ENCODE measurements at places on chromosomes 7 and 10.
A peak's percentile ranks its signal among the peaks of the same experiment; 100 is the strongest.

DNA sequence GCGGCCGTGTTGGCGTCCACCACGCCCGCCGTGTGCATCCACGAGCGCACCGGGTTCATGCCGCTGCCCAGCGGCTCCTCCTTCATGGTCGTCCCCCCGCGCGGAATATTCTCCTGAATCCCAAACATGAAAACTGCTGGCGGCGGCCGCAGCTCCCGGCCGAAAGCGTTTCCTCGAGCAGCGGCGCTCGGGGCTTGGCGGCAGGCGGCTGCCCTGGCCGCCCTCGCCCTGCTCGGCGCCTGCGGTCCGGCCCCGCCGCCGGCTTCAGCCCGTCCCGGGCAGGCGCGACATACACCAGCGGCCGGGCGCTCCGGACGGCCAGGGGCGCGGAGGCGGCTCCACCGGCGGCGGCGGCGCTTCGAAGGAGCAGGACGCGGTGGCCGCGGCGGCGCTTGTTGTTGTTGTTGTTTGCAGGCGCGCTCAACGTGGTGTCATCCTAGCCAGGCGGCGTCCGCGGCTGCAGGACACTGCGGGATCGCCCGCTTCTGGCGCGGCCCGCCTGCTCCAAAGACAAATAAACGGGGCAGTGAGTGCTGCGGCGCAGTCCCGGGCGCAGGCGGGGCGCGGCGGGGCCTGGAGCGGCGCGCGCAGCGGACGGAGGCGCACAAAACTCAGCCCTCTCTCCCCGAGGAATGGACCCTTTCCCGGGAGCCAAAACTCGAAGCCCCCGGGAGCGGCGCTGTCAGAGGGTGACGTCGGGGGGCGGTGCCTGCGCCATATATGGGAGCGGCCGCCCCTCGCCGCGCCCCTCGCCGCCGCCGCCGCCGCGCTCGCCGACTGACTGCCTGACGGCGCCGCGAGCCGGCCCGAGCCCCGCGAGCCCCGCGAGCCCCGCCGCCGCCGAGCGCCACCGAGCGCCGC is at the start of gene EBF3:
EBF3 (minus strand) TSS at position 634 of the 861 bp plus-strand sequence; CDS start at position 128, 506 bp downstream.
- peak; percentile 61 for DNase-seq

- DNase-seq: no peak
Observed at GRCh38 chr10:78382772-78383171, 349.1 kb downstream of the RPS24 start.

DNA sequence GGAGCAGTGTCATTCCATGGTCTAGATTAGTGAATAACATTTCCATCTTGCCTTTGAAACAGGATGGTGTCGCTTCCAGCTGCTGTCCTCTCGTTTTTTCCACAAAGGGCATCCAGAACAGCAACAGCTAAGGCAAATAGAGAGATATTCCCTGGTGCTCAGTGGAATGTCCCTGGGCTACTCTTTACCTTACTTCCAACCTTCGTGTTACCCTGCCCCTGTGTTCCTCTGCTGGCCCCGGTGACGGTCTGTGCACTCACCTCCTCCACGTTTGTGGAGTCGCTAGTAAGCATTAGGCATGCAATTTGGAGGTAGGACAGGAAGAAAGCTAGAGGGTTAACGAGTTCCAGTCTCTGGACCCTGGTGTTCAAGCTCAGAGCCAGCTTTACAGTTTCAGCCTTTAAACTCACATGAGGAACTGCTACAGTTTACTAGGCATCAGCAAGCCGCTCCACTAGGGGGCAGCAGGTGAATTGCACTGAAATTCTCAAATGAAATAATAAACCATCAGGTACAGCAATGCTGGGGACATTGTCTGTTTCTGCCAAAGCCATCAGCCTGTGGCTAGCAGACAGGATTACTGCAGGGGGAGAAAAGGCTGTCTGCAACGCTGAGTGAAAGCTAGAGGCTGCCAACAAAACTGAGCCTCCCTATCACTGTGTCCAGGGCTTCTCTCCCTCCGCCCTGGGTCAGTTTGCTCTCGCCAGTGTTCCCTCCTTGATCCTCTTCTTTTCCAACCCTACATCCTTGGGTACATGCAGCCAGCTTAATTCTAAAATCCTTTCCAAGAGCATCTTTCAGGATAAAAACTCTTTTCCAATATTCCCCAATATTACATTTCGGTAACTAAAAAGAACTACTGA is 9.0 kb downstream of the MRPL32 start:
- DNase-seq: peak; percentile 89

DNA sequence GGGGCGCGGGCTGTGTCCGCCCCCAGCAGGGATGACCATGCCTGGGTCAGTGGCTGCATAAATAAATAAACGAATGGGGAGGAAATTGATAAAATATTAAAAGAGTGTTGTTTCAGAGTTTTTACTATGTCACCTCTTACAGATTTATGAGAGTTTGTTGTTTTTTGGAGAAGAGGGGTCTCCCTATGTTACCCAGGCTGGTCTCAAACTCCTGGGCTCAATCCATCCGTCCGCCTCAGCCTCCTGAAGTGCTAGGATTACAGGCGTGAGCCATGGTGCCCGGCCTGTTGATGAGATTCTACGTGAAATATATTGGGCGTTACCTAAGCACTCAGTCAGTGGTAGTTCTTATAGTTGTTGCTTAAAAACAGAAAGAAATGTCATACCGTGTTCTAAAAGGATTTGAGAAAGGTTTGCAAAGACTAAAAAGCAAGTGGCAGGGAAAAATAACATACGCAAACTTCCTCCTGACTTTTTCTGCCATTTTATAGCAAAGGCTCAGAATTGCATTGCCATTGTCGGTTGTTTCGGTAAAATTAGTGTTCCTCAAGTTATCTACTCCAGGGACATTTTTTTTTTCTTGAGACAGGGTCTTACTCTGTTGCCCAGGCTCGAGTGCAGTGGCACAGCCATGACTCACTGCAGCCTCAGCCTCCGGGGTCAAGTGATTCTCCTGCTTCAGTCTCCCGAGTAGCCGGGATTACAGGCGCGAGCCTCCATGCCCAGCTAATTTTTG is 39.5 kb upstream of the FOXK1 start:
- DNase-seq: no peak

- DNase-seq: no peak
Observed at GRCh38 chr10:59047180-59047579, 129.3 kb upstream of the PHYHIPL start.

DNA sequence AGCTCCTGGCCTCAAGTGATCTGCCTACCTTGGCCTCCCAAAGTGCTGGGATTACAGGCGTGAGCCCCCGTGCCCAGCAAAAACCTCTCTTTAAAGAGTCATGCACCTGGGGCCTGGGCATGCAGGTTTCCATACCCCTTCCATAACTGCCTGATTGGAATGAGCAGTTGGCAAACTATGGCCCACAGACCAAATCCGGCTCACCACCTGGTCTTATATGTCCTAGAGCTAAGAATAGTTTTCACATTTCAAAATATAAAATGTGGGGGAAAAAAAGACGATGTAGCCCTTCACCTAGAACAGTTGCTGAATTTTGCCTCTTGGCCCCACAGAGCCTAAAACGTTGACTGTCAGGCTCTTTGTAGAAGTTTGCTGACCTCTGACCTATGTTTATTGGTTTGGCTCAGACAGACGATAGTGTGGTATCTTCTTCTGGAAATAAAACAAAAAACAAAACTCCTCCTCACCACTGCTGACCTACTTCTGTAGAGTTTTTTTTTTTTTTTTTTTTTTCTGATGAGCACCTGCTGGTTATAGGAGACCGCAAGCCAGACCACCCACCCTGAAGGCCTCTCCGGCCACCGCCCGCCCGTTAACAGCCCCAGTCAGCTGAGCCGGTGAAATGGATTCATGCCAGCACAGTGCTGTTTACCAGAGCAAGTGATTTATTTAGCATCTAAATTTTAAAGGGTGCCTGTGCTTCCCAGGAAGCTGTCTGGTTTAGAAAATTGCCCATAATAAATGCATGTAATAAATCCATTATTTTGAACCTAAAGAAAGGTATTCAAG is 33.5 kb upstream of the SFRP5 start:
- no peak for DNase-seq

GRCh38 chr7:113087071-113087998 is 708 bp upstream of the GPR85 start:
- no peak for DNase-seq

GRCh38 chr10:51950371-51950995 is 251.1 kb upstream of the CSTF2T start:
- no peak for DNase-seq

DNA sequence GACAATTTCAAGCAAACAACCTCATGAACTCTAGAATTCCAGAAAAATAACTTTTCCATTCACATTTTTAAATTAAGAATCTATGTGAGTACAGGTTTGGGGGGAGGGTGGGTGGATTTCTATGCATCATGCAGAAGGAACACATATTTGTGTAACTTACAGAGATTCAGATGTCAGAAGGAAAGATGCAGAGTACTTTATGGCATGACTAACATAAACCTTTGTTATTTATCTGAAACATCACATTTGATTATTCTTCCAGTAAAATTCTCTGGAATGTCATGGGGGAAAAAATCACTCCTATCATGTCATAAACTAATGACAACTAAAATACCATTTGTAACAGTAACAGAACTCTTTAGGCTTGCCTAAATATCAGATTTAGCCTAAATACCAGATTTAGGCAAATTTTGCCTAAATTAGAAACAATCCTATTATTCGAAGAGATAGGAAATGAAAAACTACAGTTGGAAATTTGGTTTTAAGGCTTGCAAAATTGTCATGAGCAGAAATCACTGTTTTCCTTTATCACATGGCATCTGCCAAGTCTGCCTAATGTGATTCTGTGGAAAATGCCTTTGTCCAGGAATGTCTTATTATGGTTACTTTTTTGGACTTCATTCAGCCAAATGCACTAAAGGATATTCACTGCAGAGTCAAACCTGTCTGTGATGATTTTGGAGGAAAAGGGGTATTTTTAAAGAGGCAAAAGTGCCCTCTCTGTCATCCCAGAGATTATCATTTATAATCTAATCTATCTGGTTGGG is 527.7 kb upstream of the CELF2 start:
- no peak for DNase-seq

GRCh38 chr10:107665459-107665858 is 501.0 kb upstream of the SORCS1 start:
- no peak for DNase-seq

GRCh38 chr7:155746188-155746587 is 66.1 kb downstream of the SHH start:
- DNase-seq: no peak

DNA sequence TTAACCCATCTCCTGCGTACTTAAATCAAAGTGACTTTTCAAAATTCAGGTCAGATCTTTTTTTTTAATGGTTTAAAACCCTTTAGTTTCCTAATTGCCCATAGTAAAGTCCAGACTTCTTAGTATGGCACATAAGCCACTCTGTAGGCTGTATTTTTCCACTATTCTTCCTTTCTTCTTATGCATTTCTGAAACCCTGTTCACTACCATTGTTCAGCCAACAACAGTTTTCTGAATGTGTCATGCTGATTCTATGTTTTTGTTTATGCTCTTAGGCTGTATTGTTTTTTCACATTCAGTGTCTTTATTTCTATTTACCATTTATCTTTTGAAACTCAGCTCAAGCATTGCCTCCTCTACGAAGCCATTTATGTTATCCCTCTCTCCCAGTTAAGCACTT is 26.7 kb downstream of the CCSER2 start:
- no peak for DNase-seq

- DNase-seq: no peak
Observed at GRCh38 chr10:125266541-125266940, 106.2 kb upstream of the CTBP2 start.

GRCh38 chr7:41418337-41418736 is 284.6 kb downstream of the INHBA start:
- no peak for DNase-seq

DNA sequence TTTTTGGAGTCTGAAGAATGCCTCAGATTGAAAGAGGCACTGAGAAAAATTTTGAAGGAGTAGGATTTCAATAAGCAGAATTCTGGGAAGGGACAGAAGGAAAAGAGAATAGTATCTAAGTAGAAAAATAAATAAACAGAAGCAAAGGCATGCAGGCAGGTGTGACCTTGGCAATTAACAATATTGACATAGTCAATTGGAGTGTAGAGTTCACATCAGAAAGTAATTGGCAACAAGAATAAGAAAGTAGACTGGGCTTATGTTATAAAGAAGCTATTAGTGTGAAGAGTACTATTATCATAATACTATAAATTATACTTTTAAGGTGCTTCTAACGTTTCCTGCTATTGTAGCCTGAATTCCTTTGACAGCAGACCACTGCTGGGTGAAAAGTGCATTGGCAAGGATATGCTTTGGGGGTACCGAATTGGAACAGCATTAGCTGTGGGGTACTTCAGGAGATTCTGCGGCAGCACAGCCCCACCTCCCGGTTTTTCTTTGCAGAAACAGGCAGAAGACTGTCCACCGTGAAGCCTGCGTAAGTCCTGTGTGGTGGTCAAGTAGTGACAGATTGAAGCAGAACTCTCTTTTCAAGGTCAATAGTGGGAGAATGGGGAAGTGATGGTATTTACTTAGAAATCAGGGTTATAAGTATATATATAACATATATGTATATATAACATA is 357.0 kb downstream of the THSD7A start:
- DNase-seq: no peak

- no peak for DNase-seq
Observed at GRCh38 chr7:158329686-158330085, 257.9 kb downstream of the PTPRN2 start.

DNA sequence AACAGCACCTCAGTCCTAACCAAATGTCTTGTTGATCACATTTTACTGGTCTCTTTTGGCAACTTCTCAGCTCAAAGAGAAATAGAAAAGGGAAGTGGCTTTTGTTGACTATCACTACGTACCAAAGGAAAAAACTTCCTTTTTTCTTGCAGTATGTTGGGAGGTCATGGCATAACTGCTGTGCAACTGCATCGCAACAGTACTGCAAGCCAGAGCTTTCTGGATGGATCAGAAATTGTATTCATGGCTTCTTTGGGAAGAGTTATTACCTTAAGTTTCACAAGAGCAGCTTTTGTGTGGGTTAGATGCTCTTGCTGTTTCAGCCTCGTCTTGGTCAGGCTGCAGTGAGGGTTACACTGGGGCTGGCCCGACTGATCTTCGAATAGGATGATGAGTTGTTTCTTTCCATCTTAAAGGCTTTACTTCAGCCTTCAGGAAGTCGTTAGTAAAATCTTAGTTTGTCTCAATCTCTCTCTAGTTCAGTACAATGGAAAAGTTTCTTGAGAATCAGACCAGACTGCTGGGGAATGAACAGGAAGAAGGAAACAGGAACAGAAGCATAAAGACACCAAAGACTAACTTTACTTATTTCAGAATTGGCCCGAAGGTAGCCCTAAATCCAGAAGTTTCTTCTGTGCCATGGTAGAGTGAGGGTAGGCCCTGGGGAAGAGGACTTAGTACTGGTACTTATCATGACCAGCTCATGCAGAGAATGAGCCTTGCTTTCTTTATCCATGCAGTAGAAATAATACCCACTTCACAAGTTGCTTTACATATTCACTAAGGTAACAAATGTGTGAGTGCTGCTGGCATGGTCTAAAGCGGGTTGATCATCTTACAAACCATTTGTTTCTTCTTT is 153.6 kb downstream of the CELF2 start:
- DNase-seq: no peak

All from activated naive CD4-positive, alpha-beta T cell treated with anti-CD3 and anti-CD28 coated beads, Interleukin-2, amount 10 ng/mL, durations not matched to agents 7 days and 5 days (primary cell).